WTC11 (cell line): ENCODE measurements at places on chromosomes 1 and 21.

- peaks cover 4% of the 10 kb centered on the region; the same call in 1 of the 2 replicates for H3K4me1 ChIP-seq
- H3K4me3 ChIP-seq: no peak overlapping the region
- no peaks in the 10 kb centered on the region for H3K36me3 ChIP-seq
- no peak for DNase-seq
- H3K27ac ChIP-seq: 0 out of 2 replicates have a peak overlapping the region, but pooled peaks have one; percentile 78
Observed at GRCh38 chr1:65011983-65012382, 45.6 kb upstream of the JAK1 start.

- H3K27me3 ChIP-seq: peaks cover 56% of the 10 kb centered on the region
- H3K36me3 ChIP-seq: no peaks in the 10 kb centered on the region
- H3K4me3 ChIP-seq: peak overlapping the region; percentile 78
- DNase-seq: peak; percentile 46
- no peak overlapping the region for H3K27ac ChIP-seq
- peaks cover 16% of the 10 kb centered on the region for H3K4me1 ChIP-seq
Observed at GRCh38 chr1:247111259-247111699, 7.1 kb upstream of the ZNF669 start.

- no peaks in the 10 kb centered on the region for H3K36me3 ChIP-seq
- H3K4me3 ChIP-seq: no peak overlapping the region
- no peak overlapping the region for H3K27ac ChIP-seq
- DNase-seq: no peak
Observed at GRCh38 chr1:154729031-154729442, 121.1 kb upstream of the ADAR start.

DNA sequence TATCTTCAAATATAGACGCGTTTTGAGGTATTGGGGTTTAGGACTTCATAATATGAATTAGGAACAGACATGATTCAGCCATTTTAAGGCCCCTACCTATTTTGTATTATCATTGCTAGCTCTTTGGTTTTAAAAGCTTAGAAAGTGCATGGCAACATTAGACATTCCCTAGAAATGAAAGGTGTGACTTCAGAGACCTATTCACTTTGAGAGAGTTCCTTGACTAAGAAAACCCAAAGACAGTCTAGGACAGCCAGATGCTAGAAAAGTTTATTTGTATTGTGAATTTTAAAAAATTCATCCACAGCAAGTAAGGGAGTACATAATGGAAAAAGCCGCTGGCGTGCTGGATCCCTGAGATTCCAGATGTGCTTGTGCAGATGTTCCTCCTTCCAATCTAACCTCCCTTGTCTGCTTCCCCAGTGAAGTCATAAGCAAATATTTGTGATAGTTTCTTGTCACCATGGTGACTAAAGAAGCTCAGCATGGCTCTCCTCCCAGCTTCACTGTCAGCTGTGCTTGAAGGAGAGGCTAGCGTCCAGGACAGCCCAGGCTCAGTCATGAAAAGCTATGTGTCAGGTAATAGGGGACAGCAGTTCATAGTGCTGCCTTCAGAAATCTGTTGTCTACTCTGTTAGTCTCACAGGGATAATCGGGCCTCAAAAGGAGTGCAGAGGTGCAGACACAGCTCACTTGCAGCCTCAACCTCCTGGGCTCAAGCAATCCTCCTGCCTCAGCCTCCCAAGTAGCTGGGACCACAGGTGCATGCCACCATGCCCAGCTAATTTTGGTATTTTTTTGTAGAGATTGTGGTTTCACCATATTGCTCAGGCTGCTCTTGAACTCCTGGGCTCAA lies 34.8 kb downstream of the KPNA6 start:
- no peaks in the 10 kb centered on the region for H3K36me3 ChIP-seq
- H3K4me1 ChIP-seq: no peaks in the 10 kb centered on the region
- H3K27me3 ChIP-seq: no peaks in the 10 kb centered on the region
- no peak overlapping the region for H3K27ac ChIP-seq
- H3K4me3 ChIP-seq: no peak overlapping the region

GRCh38 chr1:9093581-9093980 lies 24.1 kb upstream of the SLC2A5 start:
- H3K4me1 ChIP-seq: no peaks in the 10 kb centered on the region
- no peak for DNase-seq
- H3K36me3 ChIP-seq: peaks cover 39% of the 10 kb centered on the region
- H3K27me3 ChIP-seq: peaks cover 8% of the 10 kb centered on the region

DNA sequence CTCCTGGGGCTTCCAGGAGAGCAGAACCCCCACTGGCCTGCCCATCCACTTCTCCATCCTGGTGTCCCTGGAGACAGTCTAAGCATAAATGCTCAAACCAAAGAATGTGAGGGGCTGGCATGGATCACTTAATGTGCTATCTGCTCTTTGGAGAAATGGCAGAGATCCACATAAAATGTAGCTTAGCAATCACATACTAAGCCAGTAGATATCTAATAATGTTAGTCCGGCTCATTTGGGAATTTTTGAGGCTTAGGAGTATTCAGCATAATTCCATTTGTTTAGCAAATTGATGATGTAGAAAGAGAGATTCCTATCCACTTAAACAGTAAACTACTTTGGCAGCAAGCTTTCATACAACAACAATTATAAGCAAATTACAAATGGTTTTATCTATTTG lies 90.7 kb downstream of the TENT5C start:
- H3K4me3 ChIP-seq: no peak overlapping the region
- no peaks in the 10 kb centered on the region for H3K36me3 ChIP-seq
- no peak for DNase-seq
- H3K4me1 ChIP-seq: peaks cover 7% of the 10 kb centered on the region
- H3K27ac ChIP-seq: no peak overlapping the region
- no peaks in the 10 kb centered on the region for H3K27me3 ChIP-seq

DNA sequence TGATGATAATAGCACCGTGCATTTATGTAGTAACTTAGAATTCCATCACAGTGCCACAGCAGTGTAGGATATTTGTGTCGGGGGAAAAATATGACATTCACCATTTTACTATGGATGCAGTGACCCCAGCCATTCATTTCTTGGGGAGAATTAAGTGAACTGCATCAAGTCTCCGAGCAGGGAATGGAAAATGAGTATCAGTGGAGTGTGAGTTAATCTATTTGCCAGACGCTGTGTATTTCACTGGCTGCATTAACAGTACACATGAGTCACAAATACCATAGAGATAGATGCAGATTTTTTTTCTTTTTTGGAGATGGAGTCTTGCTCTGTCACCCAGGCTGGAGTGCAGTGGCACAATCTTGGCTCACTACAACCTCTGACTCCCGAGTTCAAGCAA lies 33.8 kb upstream of the SLC45A1 start:
- peaks cover 21% of the 10 kb centered on the region for H3K4me1 ChIP-seq
- no peak for DNase-seq
- no peak overlapping the region for H3K27ac ChIP-seq
- H3K4me3 ChIP-seq: no peak overlapping the region
- H3K27me3 ChIP-seq: no peaks in the 10 kb centered on the region

- H3K4me3 ChIP-seq: no peak overlapping the region
- no peak for DNase-seq
- H3K36me3 ChIP-seq: no peaks in the 10 kb centered on the region
Observed at GRCh38 chr1:10675813-10676212, 120.6 kb downstream of the CASZ1 start.

DNA sequence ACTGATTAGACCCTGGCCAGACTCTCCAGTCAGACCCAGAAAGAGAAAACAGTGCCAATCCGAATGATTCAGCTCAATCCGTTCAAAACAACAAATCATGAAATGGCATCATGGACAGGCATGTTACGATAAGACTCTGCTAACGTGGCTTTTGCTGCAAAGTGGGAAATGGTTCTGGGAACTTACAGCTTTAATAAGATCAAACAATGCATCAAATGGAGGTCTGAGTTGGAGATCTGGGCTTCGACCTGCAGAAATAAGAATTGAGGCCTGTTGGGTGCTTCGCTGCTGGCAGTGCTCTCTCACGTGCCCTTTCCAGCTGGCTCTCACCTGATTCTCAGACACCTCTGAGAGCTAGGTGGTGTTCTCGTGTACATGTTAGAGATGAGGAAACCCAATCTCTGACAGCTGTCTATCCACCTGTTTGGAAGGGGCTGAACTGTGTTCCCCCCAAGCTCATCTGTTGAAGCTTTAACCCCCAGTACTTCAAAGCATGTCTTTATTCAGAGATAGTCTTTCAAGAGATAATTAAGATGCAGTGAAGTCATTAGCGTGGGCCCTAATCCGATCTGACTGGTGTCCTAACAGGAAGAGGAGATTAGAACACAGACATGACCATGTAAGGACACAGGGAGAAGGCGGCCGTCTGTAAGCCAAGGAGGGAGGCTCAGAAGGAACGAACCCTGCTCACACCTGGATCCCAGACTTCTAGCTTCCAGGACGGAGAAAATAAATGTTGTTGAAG lies 45.5 kb upstream of the ETS2 start:
- no peak overlapping the region for H3K4me3 ChIP-seq
- peaks cover 21% of the 10 kb centered on the region for H3K27me3 ChIP-seq
- H3K36me3 ChIP-seq: no peaks in the 10 kb centered on the region
- DNase-seq: no peak

DNA sequence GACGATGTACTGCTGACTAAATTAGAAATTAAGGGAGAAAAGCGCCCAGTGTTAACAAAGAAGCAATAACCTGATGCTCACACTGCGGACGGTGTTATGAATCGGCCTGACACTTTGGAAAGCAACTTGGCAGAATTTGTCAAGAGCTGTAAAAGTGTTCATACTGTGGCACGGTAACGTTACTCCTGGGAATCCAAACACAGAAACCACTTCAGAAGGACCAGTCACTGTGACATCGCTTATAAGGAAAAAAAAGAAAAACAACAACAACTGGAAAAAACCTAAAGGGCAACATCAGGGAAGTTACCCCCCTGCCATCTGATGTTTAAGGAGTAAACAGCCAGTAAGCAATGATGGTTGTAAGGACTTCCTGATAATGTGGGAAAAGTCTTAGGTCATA lies 27.7 kb downstream of the CAPZB start:
- H3K4me3 ChIP-seq: peak overlapping the region; percentile 43
- no peak for DNase-seq
- no peaks in the 10 kb centered on the region; the same call in 1 of the 2 replicates for H3K36me3 ChIP-seq
- H3K4me1 ChIP-seq: peaks cover 85% of the 10 kb centered on the region
- H3K27me3 ChIP-seq: no peaks in the 10 kb centered on the region

DNA sequence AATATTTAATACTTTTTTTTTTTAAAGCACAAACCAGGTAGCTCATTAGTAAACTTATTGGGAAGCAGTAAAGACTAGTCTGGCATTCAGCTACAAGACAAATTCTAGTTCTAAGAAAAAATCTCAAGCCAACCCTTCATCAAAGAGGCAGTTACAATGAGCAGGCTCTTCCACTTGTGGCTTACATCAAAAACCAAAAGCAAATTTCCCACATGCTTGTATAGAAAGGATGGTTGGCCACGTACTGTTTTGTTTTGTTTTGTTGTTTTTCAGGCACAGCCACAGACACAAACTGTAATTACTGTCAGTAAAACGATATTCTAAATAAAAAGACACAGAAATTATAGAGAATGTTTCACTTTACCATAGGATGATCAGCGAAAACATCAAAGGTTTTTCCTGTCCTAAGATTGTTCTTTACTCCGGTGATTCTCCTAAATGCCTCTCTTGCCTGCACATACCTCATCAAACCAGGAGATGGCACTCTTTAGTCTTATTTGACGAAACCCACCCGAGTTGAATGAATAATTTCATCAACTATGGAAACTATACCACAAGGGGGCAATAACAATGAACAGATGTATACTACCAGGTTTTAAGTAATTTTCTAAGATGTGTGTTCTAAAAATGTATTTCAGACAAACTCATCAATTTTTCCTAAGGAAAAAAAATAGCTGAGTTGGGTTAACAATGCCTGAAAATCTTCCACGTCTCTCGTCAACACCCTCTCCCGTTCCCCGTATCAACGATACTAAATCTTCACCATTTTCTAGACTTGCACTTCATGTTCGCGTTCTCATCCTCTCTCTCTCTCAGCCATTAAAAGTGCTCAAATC lies 26.9 kb downstream of the RPL5 start:
- no peaks in the 10 kb centered on the region for H3K4me1 ChIP-seq
- DNase-seq: peak; percentile 41
- no peaks in the 10 kb centered on the region for H3K27me3 ChIP-seq

- H3K36me3 ChIP-seq: no peaks in the 10 kb centered on the region; the same call in 1 of the 2 replicates
- no peak overlapping the region for H3K4me3 ChIP-seq
- no peak overlapping the region for H3K27ac ChIP-seq
- H3K27me3 ChIP-seq: no peaks in the 10 kb centered on the region; the same call in 1 of the 2 replicates
- no peak for DNase-seq
- no peaks in the 10 kb centered on the region for H3K4me1 ChIP-seq
Observed at GRCh38 chr1:19758227-19758830, 41.4 kb downstream of the TMCO4 start.

- no peak overlapping the region for H3K27ac ChIP-seq
- H3K4me3 ChIP-seq: no peak overlapping the region
- no peaks in the 10 kb centered on the region for H3K27me3 ChIP-seq
- no peak for DNase-seq
Observed at GRCh38 chr1:1759456-1760344, 18.6 kb downstream of the NADK start.

DNA sequence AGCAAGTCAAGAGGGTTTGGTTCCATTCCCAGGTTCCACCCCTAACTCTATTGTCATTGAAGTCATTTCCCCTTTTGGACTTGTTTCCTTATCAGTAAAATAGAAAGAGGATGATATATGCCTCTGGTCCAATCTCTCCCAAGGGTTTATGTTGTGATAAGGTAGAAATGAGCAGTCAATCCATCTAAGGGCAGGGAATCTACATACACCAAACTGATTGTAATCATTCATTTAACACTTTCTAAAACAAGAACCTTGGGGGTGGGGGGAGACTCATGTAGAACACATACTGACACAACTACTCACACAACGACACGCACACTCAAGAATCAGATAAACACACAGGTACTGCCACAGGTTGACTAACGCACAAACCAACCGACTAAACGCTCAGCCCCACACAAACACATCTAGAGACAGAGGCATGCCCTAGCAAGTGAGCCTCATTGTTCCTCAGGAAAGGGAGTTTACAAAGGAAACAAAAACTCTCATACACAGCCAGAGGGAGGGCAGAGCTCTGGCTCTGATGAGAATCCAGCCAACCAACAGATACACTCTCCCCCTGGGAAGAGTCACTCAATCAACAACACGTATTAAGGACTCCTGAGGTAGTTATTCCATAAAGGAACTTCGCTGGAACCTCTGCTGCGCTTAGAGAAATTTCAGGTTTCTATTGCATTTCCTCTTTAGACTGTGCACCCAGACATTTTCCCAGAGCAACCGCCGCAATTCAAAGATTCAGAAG lies 1.0 kb downstream of the F11R start:
- peaks cover 48% of the 10 kb centered on the region for H3K4me1 ChIP-seq
- peak overlapping the region; percentile 100 for H3K27ac ChIP-seq
- DNase-seq: no peak
- H3K4me3 ChIP-seq: peak overlapping the region; percentile 87
- peaks cover 4% of the 10 kb centered on the region; the same call in 1 of the 2 replicates for H3K36me3 ChIP-seq

- H3K27ac ChIP-seq: no peak overlapping the region; the same call in 1 of the 2 replicates
- no peak for DNase-seq
- no peak overlapping the region for H3K4me3 ChIP-seq
- peaks cover 19% of the 10 kb centered on the region for H3K4me1 ChIP-seq
- peaks cover 4% of the 10 kb centered on the region; the same call in 1 of the 2 replicates for H3K27me3 ChIP-seq
- no peaks in the 10 kb centered on the region for H3K36me3 ChIP-seq
Observed at GRCh38 chr1:230728710-230729392, 14.9 kb upstream of the AGT start.

DNA sequence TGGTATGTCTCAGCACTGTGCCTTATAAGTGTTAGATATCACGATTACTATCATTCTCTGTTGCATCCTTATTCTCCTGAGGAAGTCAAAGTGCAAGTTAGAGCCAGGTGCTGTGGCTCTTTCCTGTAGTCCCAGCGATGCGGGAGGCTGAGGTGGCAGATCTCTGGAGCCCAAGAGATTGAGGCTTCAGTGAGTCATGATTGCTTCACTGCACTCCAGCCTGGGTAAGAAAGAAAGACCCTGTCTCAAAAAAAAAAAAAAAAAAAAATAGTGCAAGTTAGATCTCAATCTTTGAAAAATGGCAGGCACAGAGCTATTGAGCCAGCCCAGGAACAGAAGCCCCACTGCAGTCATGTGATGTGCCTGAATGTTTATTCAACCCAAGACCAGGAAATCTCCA lies 147.8 kb upstream of the POGK start:
- peaks cover 5% of the 10 kb centered on the region; the same call in 1 of the 2 replicates for H3K27me3 ChIP-seq
- H3K36me3 ChIP-seq: peaks cover 2% of the 10 kb centered on the region
- H3K27ac ChIP-seq: no peak overlapping the region
